ENCODE measurements at places on chromosomes 7 and 10. TPM values are rescaled to one million over a fixed set of nuclear protein-coding genes. Genes with fewer than 3 reads are reported as not detected.

TAX1BP1 gene
- 61.6 TPM for total RNA-seq

AKR1C8 gene
- total RNA-seq = not detected

TRPV5 gene
- not detected for total RNA-seq

STK17A gene
- 86.1 TPM for total RNA-seq

All from activated CD8-positive, alpha-beta memory T cell treated with anti-CD3 and anti-CD28 coated beads, Interleukin-2, amount 10 ng/mL, durations not matched to agents 7 days and 5 days (primary cell).